Activated T-helper 1 cell treated with anti-CD3 and anti-CD28 coated beads, Interleukin-2, amount 50 U/mL, for 16 hours (primary cell): ENCODE measurements at places on chromosomes 5 and 9.
A peak's percentile ranks its signal among the peaks of the same experiment; 100 is the strongest.

DNA sequence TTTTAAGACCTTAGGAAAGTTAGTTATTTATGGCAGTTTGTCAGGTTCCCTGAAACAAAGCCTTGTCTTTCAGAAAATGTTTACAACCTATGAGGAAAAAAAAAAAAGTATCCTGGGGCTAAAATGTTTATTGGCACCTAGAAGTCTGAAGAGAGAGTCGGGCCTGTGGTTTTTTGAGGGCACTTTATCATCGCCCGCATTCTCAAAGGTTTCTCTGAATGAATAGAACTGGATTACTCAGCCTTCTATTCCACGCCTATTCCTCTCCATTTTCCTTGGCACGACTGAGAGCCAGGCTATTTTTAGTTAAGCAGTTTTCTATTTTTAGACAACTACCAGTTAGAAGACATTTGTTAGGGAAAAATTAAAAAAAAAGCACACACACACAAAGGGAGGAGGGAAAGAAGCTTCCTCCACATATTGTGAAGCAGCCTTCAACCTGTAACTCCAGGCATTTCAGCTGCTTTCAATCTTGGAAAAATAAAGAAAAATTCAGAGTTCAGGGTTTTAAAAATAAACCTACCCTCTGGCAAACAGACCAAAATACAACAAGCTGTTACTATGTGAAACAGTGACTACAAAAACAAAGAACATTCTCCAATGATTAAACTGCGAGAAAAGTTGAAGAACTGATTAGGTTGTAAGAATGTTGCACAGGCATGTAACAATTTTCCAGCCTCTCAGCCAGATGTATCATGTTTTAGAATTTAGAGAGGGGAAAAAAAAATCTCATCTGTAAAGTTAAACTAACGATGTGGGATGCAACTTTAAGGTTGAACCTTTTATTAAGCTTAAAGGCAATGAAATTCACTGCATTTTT, 97.0 kb downstream of the MEF2C start:
- no peak for DNase-seq

- DNase-seq = no peak
These were observed 750.3 kb downstream of the CDH12 start for GRCh38 chr5:22102823-22103359.

DNA sequence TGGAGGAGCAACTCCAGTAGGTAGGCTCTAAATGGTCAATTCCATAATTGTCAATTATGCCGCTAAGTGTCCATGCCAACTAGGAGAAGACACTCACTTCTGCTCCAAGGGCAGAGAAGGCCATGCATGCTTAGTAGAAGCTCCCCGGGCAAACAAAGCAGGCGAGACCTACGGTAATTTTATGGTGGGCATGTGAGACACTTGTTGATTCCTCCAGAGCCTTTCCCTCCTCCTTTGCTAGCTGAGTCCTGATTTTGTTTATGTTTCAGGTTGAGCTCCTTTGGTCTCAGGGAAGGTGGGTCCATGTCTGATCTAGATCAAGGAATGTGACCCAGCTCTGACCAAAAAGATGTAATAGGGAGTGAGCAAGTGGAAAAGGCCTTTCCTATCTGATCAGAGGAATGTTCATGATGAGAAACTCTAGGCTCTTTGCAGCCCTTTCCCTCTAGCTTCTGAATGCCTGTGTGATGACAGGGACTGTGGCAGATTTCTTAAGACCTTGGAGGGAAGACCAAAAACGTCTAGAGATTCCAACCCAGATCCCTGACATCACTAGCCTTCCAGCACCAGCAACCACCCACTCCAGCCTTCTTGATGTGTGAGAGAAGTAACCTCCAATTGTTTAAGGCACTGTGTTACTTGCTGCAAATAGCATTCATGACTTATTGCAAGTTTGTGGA, 7.7 kb upstream of the CPEB4 start:
- no peak for DNase-seq

DNA sequence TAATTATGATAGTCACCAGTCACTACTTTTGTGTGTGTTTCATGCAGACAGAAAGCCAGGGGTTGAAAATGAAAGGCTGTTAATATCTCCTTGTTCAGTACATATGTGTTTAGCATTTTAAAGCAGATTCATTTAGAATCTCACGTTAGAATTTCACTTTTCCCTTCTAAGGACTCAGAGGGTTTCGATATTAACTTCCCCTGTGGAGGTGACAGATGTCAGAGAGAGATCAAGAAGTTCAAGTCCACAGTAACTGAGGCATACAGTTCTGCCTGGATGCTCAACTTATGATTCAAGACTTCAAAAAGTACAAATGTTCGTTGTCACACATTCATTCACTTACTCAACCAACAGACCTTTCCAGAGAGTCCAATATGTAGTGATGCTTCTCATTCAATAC, 251.1 kb downstream of the EBF1 start:
- no peak for DNase-seq

GRCh38 chr5:91403438-91403837, 20.3 kb upstream of the ARRDC3 start:
- DNase-seq = no peak

DNA sequence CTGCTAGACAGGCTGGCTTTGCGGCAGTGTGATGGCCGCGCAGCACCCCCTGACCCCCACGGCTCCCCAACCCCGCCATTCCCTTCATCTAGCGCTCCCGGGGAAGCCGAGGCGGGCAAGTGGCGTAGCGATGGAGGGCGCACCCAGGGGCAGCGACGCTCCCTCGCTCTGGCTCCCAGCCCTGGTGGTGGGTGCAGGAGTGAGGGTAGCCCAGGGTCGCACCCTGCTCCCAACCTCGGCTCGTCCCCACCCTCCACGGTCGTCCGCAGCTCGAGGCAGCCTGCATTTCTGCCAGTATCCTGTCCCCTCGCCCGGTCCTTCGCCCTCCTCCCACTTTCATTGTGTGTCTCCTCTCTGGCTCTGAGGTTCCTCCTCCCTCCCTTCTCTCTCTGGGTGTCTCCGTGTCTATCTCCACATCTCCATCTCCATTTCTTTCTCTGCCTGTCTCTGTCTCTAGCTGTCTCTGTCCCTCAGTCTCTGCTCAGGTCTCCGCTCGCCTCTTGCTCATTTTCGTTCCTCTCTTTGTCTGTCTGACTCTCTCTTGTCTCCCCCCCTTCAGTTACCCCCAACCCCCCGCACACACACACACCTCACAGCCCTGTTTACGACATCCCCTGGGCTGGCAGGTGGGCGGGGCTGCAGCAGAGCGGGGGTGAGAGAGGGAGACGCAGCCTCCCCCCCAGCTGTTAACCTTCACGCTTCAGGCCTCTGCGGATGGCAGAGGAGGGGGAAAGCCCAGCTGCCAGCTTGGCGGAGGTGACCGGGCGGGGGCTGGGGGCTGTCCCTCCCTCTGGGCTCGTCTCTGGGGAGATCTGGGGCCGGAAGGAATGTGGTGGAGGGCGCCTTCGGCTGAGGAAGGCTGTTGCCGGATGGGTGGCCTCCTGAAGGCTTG, 48.7 kb upstream of the PSD2 start:
- DNase-seq = peak; percentile 18

- no peak for DNase-seq
These were observed 579.9 kb downstream of the ACTL7B start for GRCh38 chr9:108275906-108276305.

DNA sequence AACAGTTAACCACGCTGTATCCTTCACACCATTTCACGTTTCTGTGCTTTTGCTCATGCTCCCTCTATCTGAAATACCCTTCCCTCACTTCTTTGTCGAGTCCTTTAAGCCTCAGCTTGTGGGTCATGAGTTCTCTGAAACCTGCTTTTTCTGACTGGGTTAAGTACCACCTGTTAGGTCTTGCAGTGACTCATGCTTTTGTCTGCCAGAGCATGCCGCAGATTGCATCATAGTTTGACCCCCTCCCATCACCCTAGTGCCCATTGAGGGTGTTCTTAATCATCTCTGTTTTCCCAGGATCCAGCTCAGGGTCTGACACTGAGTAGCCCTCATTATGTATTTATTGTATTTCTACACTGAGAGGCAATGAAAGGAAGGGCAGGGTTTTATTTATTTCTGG, 190.2 kb downstream of the ASTN2 start:
- no peak for DNase-seq

DNA sequence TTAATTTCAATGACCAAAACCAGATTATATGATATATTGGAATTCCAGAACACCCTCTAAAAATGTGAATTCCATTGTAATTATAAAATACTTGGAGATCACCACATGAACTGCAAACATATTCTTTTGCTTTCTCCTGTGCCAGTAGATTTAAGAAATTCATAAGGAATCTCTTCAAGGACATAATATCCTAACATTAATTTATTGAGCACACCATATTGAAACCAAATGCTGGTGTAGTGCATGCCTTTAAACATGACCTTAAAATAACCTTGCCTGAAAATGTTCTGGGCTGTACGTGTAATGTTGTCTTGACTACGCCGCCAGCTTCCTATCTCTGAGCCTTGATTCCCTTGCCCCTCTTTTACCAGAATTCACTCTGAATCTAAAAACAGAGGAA, 205.0 kb upstream of the ACTBL2 start:
- DNase-seq = no peak

- DNase-seq = no peak
These were observed 629.8 kb upstream of the CDH18 start for GRCh38 chr5:20617841-20618240.
